ENCODE measurements at places on chromosomes 5 and 9.

DNA sequence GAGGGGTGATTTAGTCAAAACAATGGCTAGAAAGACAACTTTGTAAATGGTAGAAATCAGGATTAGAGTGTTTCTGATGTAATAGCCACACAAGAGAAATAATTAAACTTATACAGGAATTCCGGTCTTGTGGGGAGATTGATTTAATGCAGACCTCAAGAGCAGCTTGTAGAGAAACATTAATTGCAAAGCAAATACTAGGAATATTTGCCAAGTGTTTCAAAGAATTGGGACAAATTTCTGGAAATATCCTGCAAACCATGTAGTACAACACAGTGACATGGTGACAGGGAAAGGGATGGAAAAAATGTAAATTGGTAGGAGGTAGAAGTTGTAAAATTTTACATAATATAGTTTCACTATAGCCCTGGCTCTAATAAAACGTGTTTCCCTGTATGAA, 28.9 kb downstream of the NLN start:
- no peak for DNase-seq

DNA sequence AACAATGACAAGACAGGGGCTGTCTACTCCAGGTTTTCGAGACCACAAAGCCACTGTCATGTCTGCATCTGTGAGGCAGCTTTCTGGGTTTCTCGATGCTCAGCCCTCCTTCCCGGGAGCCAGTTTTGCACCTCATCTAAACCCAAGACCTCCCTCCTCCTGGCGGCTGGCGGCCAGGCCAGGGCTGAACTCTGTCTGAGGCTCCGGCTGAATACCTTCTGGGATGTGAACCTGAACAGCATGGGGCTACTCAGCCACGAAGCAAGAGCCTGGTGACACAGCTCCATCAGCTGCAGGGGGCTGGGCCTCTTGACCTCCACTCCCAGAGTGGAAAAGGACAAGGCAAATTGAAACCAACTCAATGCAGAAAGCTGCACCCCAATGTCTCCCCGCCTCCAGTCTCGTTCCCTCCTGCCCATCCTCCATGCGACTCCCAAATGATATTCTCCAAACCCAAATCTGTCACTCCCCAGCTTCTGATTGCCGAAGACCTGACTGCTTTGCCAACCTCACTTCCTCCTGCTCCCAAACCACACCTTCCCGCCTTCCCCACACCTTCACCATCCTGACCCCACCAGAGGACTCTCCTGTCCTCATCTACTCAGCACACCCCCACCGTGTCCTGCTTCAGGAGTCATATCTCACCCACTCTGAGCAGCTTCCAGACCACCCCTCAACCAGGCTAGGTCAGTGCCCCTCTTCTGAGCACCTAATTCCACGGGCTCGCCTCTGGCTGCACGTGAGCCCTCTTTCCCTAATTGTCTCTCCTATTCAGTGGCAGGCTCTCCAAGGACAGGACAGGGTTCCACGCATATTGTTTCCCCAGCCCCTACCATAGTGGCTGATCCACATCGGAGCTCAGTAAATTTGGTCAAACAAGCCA, 4.5 kb downstream of the ANKS6 start:
- DNase-seq = no peak

DNA sequence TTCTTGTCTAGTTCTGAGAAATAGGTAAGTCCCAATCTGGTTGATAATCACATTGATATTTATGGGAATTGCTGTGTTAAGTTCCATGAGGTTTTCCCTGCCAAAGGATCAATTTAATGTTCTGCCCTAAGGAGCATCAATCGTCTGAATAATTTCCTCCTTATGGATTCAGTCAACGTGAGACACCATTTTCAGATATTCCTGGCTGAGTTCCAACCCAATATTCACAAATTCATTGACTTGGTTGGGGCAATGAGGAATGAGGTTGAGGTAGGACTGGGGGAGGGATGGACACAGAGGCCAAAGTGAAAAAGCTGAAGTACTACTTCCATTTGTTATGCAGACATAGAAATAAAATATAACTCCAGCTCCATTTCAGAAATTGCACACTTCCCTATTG, 99.1 kb downstream of the ZNF622 start:
- no peak for DNase-seq

DNA sequence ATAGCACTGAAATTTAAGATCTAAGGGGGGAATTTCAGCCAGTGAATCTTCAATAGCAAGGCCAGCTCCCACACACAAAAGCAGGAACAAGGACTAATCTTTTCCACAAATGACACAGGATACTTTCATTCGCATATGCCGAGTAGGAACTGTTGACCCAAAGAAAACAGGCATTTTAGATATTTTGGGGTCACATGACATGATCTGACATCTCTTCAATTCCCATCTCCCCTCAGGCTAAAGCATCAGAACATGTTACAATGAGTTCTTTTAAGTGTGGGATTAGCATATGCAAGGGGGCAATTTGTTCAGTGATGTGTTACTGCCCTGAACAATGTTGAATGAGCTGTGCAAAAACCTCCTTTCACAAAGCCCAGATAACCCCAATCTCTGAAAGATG, 68.2 kb downstream of the TLE1 start:
- DNase-seq = no peak

DNA sequence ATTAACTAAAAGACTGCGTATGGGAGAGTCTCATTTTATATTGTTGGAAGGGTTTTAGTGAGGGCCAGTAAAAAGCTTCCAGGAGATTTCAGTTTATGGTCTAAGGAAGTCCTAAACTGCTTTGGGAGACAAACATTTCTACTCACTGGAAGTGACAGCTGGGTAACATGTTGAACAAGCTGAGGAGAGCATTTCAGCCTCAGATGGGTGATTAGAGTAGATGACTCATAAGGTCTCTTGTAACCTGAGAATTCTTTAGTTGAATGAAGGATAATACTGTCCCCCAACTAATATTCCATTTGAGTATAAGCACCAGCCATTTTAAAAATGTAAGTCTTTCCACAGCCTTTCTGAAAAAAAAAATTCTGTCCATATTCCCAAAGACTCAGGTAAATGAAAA, 218.0 kb upstream of the C9orf72 start:
- no peak for DNase-seq

GRCh38 chr5:136285096-136285855, 80.1 kb downstream of the TRPC7 start:
- no peak for DNase-seq

DNA sequence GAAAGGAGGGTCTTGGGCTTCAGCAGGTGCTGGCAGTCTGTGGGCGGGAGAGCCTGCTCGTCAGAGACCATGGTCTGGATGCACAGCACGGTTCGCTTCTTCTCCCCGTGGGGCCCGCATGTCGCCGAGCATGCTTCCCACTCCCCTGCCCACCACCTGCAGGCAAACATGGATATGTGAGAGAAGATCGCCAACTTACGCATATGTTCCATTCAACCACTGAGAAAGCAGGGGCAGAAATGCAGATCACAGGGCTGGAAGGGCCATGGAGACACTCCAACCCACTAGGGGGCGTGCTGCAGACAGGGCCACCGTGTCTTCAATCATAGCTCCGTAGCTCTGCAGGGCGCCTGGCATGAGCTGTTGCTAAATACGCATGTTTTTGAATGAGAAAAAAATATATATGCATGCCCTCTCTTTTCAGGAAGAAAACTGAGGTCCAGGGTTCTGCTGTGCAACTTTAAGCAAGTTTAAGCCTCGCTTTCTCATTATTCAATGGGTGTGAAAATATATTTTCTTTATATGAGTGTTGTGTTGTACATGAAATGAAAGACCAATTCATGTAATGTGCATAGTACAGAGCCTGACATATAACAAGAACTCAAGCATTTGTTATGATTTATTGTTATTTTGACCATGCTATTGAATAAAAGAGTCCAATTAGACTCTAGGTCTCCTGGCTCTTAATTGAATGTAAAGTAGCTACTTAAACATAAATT, 148.0 kb downstream of the TARS1 start:
- no peak for DNase-seq

DNA sequence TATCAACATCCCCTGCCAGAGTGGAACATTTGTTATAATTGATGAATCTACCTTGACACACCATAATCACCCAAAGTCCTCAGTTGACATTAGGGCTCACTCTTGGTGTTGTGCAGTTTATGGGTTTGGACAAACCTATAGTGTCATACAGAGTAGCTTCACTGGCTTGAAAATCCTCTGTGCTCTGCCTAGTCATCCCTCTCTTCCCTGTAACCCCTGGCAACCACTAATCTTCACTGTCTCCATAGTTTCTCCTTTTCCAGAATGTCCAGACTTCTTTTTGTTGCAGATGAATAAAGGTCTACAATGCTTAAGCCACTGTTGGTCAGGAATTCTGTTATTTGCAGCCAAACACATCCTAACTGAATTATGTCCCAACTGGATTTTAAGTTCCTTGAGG, 22.5 kb upstream of the SUB1 start:
- DNase-seq = no peak

DNA sequence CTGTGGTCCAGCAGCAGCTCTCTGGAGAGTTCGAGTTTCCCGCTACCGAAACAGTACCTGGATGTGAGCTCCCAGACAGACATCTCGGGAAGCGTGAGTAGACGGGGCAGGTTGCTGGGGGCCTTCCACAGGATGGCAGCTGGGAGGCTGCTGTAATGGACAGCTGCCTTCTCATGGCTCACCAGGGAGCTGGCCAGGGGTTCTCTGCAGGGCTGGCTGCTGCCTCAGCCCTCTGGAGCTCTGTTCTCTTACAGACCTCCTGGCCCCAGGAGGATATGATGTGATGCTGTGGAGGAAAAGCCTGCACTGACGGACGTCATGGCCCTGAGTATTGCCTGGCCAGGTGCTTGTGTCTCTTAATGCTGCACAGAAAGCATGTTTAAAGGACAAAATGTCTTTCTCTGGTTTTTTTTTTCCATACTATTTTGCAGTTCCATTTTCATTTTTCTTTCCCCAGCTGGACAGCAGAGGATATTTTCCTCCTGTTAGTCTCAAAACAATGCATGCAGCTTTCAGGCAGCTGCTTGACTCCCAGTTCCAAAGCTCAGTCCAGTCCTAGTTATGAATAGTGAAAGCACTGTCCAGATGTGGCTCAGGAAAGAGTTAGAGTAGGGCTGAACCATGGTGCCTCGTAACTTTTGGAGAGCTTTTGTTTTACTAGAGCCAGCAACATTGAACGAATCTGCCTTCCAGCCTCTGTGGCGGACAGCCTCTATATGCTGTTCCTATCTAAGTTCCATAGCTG, 77.5 kb upstream of the RARS1 start:
- no peak for DNase-seq

- DNase-seq = no peak
These were observed 9.3 kb downstream of the PHYKPL start for GRCh38 chr5:178223196-178223773.

DNA sequence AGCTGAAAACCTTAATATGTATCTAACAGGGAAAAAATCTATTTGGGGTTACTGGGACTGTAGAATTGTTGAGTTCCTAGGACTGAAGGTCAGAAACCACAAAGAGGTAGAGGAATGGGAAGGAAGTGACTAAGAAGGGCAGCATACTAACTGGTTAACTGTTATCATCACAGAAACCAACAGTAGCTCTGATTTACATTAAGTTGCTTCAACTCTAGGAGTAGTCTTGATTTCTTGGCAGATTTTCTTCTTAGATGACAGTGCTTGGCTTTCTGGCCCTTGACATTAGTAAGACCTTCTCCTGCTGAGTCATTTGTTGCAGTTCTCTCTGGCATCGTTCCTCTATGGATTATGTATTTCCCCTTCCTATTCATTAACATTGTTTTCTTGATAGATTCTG, 116.1 kb upstream of the RASA1 start:
- no peak for DNase-seq

DNA sequence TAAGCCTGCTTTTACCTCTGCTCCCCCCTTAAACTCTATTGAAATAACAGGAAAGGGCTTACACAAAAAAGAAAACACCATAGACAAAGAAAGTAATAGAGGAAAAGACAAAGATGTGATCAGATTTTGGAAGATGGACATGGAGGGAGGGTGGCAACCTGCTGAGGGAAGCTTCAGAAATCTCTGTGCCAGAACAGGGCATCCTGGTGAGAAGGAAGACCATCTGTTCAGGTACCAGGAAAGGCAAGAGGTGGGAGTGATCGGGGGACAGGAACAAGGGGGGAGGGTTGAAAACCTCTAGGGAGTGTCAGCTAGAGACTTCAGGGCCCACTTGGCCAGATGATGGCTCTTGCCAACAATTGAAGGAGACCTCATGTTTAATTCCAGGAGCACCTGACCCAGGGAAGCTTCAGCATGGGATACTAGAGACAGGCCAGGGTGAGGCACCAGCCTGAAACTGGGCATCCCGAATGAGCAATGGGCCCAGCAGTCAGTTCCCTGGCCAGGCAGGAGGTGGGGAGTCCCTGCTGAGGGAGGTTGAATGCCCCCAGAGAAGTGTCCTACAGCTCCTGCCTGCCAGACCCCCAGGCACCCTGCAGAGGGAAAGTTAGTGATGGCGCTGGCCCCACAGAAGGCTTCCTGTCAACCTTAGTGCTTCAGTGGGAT, 8.2 kb downstream of the SQSTM1 start:
- DNase-seq = no peak

DNA sequence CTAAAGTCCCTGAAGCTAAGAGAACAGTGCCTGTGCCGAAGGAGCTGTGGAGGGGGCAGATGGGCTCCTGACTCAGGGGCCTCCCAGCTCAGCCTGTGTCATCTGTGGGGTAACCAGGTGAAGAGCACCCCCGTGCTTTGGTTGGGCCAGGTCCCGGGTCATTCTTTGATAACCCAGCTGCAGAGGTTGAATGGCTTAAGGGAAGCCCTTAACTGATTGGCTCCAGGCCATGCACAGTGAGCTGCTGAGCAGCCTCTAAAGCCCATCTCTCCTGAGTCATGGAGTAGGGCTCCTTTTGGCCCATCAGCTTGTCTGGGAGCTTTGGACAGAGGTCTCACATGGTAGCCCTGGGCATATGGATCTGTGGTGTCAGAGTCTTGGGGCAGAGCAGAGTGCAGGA, 28.7 kb downstream of the COL27A1 start:
- no peak for DNase-seq

DNA sequence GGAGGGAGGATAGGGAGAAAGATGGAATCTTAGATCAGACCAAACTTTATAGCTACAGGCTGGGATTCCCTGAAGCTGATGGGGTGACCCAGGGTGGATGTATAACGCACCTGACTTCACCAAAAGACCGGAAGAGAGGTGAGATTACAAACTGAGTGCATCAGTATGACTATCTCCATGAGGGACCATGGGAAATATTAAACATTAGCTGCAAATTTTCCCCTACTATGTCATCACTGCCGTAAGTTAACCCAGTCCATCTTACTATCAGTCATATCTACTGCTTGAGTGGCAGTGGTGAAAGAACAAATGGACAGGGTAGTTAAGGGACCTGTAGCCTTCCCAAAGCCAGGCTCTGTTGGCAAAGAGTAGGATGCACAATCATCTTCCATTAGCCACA, 368.3 kb downstream of the EFNA5 start:
- no peak for DNase-seq

GRCh38 chr9:38012767-38013450, 56.1 kb downstream of the SHB start:
- no peak for DNase-seq

Measured in NCI-H1436 (cell line).